Stimulated activated CD8-positive, alpha-beta memory T cell treated with anti-CD3 and anti-CD28 coated beads, Interleukin-4, amount 100 ng/mL, for 1 hour (primary cell): ENCODE measurements at places on chromosomes 1 and 21.

GRCh38 chr21:15224346-15225086, 159.7 kb upstream of the NRIP1 start:
- DNase-seq: no peak

DNA sequence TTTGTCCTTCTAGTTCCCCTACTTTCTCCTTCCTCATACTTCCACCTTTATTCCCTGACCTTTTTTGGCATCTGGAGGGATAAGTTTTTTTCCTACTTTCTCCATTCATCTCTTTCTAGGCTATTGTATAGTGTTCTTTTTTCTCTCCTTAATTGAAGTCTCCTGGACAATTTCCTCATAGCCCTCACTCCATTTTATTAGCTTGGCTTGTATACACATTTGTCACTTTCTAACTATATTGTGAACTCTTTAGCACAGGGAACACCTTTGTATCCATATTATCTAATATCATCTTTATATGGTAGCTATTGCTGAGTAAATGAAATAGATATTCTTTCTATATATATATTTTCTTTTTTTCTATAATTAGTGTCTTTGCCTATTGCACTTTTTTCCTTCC, 47.6 kb downstream of the TMED5 start:
- no peak for DNase-seq

DNA sequence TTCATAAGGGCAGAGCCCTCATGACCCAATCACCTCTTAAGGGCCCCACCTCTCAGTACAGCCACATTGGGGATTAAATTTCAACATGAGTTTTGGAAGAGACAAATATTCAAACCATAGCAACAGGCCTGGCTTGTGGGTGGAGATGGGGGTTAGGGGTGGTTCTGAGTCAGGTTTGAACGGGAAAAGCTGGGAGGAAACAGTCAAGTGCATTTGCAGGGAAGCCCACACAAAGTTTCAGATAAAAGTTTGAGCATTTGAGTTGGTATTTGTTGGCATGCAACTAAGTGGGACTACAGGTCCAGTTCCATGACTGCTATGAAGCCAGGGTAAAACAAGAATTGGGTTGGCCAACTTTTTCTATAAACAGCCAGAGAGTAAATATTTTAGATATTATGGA, 21.0 kb upstream of the PADI2 start:
- DNase-seq: no peak

GRCh38 chr1:152153996-152154395, 5.0 kb downstream of the RPTN start:
- DNase-seq: no peak

GRCh38 chr21:34946385-34946840, 102.7 kb downstream of the RUNX1 start:
- DNase-seq: no peak

GRCh38 chr1:117112047-117112717, 9.4 kb downstream of the TRIM45 start:
- DNase-seq: no peak

DNA sequence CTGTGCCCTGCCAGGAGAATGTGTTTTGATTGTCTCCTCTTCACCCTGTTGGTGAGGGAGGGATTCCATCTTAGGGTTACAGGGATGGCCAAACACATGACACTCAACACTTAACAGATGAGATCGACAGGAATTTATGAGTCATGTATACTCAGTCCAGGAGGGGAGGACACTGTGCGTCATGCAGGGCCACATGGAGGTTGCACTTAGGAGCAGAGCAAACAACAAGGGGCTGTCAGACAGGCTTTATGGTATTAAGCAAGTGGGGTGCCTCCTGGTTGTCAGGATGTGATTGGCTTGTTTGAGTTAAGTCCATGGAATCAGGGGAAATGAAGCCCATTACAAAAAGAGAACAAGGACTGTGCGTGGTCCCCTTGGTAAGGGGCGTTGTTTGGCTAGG, 26.9 kb downstream of the EDARADD start:
- no peak for DNase-seq

DNA sequence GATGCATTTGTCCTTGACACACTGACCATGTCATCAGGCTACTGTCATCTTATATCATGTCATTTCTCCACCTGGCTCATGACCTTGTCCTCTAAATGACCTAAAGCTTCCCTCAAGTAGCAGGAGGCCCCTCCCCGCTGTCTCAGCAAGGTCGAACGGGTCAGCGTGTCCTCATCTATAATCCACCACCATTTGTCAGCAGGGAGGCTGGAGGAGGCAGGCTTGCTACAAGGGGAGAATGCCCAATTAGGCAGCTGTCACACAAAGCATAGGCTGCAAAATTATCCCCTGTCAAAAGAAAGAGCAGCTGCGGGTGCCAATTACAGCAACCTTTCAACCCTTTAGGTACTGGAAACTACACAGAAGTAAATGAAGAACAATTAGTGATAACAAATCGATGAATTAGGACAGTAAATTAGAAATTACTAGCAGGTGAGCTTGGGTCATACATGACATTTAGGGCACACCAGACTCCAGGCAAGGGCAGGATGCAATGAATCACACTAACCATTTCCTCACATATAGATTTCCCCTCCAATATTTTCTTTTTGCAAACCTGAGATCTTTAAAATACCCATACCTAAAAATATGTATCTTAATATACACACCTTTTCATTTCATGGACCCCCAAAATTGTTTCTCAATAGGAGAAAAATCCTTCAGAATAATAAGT, 61.2 kb downstream of the NRIP1 start:
- no peak for DNase-seq

GRCh38 chr1:96715482-96715881, 6.1 kb upstream of the PTBP2 start:
- no peak for DNase-seq

DNA sequence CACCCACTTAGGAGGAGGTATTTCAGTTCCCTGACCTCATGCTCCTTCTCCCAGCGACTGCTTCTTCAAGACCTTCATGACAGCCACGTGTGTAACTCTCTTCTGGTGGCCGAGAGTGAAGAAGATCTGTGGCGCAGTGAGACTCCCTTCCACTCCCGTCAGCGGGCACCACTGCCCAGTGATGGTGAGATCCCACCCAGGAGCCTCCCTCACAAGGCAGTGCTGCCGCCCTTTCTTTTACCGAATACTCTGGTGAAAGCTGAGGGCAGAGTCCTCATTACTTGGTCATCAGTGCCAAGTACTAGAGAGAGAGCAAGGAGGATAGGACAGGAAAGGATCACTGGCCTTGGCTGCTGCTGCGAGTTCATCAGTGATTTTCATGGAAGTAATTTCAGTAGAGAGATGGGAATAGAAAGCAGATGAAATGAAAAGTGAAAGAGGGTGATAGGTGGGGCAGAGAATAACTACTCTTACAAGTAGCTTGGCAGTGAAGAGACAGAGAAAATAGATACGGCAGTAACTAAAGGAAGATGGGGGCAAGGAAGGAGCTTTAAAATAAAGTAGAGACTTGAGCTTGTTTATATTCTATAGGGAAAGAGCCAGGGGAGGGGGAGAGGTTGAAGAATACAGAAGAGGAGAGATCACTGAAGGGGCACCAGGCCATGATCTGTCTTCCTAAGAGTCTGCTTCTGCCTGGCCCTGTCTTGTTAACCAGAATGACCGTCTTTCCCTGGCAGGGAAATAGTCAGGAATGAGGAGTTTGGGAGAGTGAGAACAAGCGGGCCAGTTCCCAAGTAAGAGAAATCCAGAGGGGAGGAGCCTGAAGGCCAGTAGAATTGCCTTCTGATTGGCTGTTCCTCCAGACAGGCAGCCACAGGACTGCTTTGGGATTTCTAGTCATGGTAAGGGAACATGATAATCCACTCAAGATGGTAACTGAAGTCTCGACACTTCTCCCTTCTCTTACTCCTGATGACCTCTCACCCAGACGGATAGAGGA, 18.3 kb downstream of the HYI start:
- DNase-seq: no peak

DNA sequence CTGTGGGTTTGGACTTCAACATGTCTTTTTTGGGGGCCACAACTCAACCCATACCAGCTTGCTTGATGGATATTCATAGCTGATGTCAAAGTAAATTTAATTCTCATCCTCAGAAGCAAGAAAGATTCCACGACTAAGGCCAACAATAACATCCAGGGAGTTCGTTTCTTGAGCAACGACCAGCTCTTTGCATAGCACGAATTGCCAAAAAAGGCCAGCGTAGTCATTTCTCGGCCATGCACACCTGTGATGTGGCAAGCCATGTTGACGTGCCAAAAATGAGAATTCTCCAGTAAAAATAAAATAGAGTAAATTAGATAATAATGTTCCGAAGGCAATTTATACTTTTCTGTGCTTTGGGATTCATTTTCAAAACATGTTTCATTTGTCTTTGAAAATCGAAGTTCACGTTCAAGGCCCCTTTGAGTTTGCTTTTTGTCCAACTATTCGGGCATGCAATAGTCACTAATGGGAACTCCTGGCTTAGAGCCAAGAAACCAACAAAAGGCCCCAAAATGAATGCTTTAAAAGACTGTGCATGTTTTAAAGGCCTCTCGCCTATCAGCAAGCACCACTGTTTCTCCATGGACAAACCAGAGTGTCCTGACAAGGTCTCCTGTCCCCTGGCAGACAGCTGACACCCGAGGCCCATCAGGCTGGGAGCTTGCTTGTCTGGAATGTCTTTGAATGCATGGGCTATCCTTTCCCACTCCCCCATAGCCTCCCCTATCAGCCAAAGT, 14.4 kb upstream of the IGSF5 start:
- no peak for DNase-seq

- DNase-seq: no peak
Measured at GRCh38 chr1:115237023-115237422, 101.0 kb downstream of the NGF start.

GRCh38 chr1:76288758-76289483, 214.4 kb downstream of the ST6GALNAC3 start:
- no peak for DNase-seq

DNA sequence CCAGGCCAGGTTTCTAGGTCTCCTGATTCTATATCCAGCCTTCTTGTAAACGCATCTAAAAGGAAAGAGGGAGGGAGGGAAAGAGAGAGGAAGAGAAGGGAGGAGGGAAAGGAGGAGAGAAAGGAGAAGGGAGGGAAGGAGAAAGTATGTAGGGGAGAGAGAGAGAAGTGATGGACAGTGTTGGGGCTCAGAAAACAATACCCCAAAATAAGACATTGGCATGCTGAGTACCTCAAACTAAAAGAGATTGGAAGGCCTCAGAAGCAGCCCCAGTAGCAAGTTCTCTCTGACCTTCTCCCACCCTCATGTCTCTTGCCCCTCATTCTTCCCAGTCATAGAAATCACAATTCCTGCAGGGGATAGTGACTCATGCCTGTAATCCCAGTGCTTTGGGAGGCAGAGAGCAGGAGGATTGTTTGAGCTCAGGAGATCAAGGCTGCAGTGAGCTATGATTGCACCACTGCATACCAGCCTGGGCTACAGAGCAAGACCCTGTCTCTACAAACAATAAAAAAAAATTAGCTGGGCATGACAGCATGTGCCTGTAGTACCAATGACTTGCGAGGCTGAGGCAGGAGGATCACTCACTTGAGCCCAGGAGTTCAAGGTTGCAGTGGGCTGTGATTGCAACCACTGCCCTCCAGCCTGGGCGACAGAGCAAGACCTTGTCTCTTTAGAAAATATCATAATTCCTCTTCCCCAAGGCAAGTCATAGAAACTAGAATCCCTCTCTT, 51.2 kb downstream of the DNTTIP2 start:
- no peak for DNase-seq

- DNase-seq: no peak
Measured at GRCh38 chr1:62144238-62144831, 50.3 kb upstream of the L1TD1 start.

DNA sequence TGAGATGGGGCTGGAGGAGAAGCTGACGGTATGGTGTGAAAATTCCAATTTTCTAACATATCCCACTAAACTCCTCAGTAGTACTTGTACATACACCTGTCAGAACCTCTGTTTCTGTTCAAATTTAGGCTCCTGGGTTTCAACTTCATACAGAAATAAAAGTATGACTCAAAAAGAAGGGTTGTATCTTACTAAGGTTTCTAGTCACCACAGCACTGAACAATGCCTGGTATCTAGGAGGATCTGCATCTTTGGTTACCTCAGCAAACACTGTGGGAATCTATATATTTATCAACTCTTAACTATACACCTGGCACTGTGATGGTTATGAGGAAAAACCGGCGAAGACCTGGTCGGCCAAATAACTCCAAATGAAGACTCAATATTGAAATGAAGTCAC, 13.8 kb downstream of the RBM34 start:
- DNase-seq: no peak

- DNase-seq: no peak
Measured at GRCh38 chr1:76075188-76075489, 593 bp downstream of the ST6GALNAC3 start.

- no peak for DNase-seq
Measured at GRCh38 chr1:221087919-221088318, 208.7 kb downstream of the HLX start.

DNA sequence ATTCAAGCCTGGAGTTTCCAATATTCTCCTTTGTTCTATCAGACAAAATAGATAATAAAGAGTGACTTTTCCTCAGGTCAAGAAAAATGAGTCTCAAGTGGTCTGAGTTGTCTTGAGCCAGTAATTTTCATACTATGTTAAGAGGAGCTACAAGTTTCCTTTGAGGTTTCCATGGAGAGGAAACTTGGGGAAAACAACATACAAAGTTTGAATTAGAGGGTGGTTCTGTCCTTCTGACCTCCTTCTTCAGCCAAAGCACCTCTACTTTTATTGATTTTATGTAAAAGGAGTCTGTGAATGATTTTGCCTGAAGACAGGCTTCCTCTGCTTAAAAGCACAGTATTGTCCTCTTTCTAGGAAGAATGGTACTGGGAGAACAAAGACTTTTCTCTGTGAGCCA, 497.2 kb upstream of the PKN2 start:
- DNase-seq: no peak

DNA sequence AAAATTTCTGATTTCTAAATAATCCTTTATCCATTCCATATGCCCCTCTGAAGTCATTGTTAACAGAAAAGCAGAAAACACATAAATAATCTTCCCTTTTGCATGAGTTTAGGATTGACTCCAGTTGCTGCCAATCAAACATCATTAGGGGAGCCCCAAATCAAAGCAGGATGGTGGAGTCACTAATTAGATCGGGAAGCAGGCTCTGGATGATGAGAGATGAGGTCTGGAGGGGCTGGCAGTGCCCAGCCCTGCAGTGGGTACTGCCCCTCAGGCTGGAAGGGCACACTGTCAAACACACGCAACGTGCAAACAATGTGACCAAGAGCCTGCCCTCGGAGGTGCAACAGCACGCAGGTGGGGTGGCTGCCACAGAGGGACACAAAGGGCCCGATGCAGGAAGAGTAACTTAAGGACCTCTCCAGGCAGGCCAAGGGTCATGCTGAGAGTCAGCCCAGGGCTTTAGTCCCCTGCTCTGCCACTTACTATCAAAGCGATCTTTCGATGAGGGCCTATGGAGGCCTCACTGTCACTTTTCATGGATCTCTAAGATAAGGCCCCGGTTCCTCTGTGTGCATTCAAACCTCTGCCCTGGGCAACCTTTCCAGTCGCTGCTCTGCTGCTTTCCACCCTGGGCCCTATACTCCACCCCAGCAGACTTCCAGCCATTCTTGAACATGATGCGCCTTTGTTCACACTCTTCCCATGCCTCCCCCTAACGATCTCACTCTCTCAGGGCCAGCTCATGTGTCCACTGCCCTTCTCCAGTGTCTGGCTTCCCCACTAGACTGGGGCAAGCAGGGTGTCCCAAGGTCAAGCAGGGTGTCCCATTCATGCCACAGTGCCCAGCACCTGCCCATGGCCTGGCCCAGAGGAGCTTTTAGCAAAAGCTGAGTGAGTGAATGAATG, 98.9 kb downstream of the DMRTB1 start:
- no peak for DNase-seq
